Spleen (tissue), 13 donors: ENCODE measurements at places on chromosomes 6 and 20. TPM values are rescaled to one million over a fixed set of nuclear protein-coding genes. Genes with fewer than 3 reads are reported as not detected.

Gene BEND6
- total RNA-seq = 0.26 TPM

Gene VGLL2
- total RNA-seq = not detected

Gene RIPPLY2
- not detected for total RNA-seq

Gene PFDN6
- 35.7 TPM for total RNA-seq

Gene COL12A1
- total RNA-seq = 20.4 TPM

Gene RIPOR3
- total RNA-seq = 11.3 TPM

Gene CTCFL
- not detected for total RNA-seq

Gene WFDC12
- not detected for total RNA-seq

Gene MBOAT1
- 9.1 TPM for total RNA-seq

DNA sequence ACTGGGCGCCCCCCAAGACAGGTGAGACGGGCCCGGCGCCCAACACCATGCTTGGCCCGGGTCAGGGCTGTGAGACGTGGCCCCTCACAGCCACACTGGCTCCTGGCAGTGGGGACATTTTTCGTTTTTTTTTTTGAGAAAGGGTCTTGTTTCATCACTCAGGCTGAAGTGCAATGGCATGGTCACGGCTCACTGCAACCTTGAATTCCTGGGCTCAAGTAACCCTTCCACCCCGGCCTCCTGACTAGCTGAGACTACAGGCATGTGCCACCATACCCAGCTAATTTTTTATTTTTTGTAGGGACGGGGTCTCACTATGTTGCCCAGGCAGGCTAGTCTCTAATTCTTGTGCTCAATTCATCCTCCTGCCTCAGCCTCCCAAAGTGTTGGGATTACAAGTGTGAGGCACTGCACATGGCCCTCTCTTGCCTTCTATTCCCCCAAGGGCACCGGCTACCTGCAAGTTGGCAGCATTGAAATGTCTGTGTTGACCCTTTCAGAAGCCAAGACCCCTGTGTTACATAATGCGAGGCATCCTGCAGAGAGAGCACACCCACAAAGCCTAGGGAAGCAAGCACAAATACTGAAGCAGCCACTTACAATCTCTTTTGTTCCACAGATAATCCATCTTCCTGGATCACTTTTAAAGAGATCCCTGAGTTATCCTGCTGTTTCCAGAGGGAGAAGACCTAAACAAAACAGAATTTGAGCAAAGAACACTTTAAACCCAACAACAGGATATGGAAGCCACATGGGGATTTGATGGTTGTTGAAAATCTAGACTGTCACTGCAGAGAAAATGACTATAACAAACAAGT is 57.5 kb upstream of the SLC4A11 start:
- H3K4me3 ChIP-seq = no peak overlapping the region
- H3K4me1 ChIP-seq = no peaks in the 10 kb centered on the region
- H3K27ac ChIP-seq = no peak overlapping the region
- no peak for DNase-seq
- peaks cover 95% of the 10 kb centered on the region for H3K36me3 ChIP-seq

- H3K4me3 ChIP-seq = peak overlapping the region; percentile 66
- DNase-seq = no peak
- no peaks in the 10 kb centered on the region for H3K36me3 ChIP-seq
- peak overlapping the region; percentile 92 for H3K27ac ChIP-seq
- peaks cover 18% of the 10 kb centered on the region for H3K4me1 ChIP-seq
- H3K27me3 ChIP-seq = no peaks in the 10 kb centered on the region
Observed at GRCh38 chr6:69796073-69796641, 653 bp downstream of the LMBRD1 start.

DNA sequence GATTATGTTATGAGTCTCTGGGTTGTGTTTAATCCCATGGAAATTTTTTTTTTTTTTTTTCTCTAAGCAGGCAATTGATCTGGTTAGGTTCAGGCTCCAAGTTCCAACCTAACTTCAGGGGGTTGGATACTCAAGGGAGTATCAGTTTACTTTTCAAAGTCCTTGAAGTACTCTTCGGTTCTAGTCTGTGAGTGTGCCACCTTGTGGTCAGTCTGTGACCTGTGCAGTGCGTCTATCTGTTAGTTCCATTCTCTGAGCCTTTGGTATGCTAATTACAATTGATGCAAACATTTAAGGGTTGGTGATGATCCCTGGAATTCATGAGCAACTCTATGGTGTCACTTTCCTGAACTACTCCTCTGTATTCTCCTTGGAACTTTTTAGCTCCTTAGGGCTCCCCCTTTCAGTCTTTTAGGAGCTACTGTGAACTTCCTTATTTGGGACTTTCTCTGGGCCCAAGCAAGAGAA is 342.0 kb downstream of the SOX4 start:
- DNase-seq = no peak
- H3K36me3 ChIP-seq = no peaks in the 10 kb centered on the region
- H3K4me3 ChIP-seq = no peak overlapping the region
- H3K4me1 ChIP-seq = no peaks in the 10 kb centered on the region
- no peaks in the 10 kb centered on the region for H3K27me3 ChIP-seq

DNA sequence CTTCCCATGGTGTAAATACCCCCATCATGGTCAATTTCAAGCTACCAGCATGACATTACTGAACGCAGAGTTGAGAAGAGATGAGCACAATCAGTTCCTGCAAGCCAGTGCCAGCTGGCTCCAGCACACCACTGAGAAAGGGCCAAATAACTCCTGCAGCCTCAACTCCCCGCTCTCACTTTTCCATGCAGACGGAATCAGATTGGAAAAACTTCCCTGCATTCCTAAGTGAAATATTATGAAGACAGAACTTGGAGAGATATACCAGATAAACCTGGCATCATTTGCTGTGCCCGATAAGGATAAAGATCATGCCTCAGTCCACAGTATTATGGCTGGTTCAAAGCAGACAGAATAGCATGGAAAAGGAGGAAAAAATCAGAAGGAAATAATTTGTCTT is 56.7 kb downstream of the FILIP1 start:
- H3K27ac ChIP-seq = no peak overlapping the region
- H3K4me3 ChIP-seq = no peak overlapping the region
- no peaks in the 10 kb centered on the region for H3K4me1 ChIP-seq
- DNase-seq = no peak

- no peaks in the 10 kb centered on the region for H3K36me3 ChIP-seq
- no peaks in the 10 kb centered on the region for H3K27me3 ChIP-seq
Observed at GRCh38 chr6:53527249-53527765, 17.6 kb downstream of the GCLC start.

DNA sequence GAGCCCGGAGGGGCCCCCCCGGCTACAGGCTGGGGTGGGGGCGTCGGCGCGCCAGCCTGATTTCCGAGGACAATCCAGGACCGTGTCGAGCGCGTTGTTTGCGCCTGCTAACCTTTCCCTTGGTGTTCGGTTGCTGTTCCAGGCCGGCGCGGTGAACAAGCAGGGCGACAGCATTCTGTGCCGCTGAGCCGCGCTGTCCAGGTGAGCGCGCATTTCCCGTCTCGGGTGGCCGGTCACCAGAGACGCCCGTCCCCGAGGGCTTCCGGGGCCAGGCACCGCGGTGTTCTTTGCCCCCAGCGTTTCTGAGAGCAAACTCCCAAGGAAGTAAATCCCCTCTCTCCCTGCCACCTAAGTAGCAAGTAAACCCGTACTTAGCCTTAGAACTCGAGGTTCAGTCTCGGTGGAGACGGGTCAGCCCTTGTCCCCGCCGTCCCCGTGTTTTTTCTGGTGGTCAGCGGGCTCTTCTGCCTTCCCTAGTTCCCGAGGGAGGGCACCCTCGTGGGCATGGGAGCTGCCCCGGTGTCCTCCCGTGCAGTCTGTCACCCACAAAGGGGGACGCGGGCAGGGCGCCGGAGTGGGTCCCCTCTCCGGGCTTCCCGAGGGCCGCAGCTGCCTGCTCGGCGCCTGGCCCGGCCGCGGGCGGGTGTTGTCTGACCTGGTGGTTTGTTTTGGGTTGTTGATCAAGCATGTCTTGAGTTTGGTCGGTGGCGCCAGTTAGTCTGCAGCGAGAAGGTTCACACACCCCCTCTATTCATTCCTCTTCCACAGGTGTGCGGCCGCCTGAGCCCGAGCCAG is 1.5 kb downstream of the ID4 start:
- H3K4me3 ChIP-seq = peak overlapping the region; percentile 22
- H3K27me3 ChIP-seq = peaks cover 2% of the 10 kb centered on the region
- H3K36me3 ChIP-seq = no peaks in the 10 kb centered on the region
- no peaks in the 10 kb centered on the region for H3K4me1 ChIP-seq

DNA sequence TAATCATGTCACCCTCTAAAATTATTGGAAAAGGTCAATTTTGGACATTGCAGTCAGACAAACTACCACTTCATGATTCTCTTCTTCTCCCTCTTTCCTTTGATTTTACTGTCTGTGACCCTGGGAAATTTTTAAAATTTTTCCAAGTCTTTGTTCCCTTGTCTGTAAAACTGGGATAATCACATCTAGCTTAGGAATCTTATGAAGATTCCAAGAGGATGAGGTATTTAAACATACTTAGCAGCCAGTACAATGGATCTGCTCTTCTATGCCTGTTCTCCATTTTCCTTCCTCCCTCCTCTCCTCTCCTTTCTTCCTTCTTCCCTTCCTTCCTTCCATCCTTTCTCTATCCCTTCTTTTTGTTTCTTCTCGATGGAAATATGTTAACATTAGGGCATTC is 651.6 kb upstream of the MARCKS start:
- no peaks in the 10 kb centered on the region for H3K27me3 ChIP-seq
- H3K4me3 ChIP-seq = no peak overlapping the region
- H3K36me3 ChIP-seq = no peaks in the 10 kb centered on the region
- DNase-seq = no peak

GRCh38 chr6:78492351-78493017 is 374.9 kb upstream of the IRAK1BP1 start:
- H3K4me3 ChIP-seq = no peak overlapping the region
- DNase-seq = no peak
- H3K36me3 ChIP-seq = no peaks in the 10 kb centered on the region
- no peaks in the 10 kb centered on the region for H3K4me1 ChIP-seq

GRCh38 chr6:135883045-135883444 is 31.5 kb downstream of the PDE7B start:
- H3K27ac ChIP-seq = no peak overlapping the region
- H3K4me3 ChIP-seq = no peak overlapping the region
- H3K4me1 ChIP-seq = peaks cover 20% of the 10 kb centered on the region
- DNase-seq = no peak
- H3K36me3 ChIP-seq = no peaks in the 10 kb centered on the region

GRCh38 chr6:168044521-168045130 is 34.4 kb downstream of the FRMD1 start:
- H3K27me3 ChIP-seq = no peaks in the 10 kb centered on the region
- no peaks in the 10 kb centered on the region for H3K36me3 ChIP-seq
- H3K27ac ChIP-seq = no peak overlapping the region
- no peaks in the 10 kb centered on the region for H3K4me1 ChIP-seq
- H3K4me3 ChIP-seq = no peak overlapping the region

DNA sequence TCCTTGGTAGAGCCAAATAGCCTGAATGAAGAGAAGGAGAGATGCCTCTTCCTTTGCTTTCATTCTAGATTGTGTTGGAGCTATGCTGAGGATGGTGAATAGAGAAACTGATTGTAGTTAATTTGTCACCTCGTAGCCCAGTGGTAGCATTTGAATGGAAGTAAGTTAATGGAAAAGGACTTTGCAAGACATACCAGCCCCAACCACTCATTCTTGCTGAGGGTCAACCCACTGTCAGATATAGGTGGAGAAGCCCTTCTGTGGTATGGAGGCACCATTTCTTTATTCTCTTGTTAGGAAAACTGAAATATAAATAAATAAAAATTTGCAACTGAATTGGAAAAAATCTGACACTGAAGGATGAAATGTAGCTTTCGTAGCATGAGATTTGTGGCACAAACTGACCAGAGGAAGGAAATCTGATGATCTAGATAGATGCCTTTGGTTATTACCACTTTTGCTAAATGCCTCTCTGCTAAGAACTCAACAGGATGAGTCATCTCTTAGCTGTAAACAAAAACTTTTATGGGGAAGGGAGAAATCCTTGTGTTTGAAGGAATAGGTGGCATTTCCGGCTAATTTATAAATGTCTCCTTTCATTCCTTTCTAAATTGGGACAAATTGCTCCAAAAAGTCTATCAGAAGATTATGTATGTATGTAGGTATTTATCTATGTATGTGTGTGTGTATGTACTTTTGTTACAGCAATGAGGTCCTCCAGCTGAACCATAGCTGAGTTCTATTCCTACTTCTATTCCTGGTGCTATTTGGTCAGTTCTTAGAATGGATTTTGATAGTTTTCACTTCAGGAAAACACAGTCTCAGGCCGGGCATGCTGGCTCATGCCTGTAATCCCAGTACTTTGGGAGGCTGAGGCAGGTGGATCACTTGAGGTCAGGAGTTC is 76.5 kb upstream of the SUPT3H start:
- no peak overlapping the region for H3K27ac ChIP-seq
- DNase-seq = no peak

DNA sequence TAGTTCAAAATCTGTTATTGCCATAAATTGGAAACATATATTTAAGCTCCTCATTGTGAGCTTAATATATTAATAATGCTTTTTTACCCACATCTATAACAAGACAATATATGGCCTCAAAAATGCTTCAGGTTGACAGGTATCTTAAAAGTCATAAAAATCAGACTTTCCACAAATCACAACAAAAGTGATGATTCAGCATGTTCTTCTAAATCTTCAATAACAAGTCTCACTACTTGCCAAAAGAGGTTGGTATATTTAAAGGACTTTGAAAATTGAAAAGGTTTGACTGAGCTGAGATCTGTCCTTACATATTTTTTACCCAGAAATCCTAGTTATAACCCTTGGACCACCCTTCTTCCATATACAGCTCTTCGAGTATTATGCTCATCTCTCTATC is 41.7 kb downstream of the ASCC3 start:
- no peaks in the 10 kb centered on the region for H3K4me1 ChIP-seq
- H3K27me3 ChIP-seq = no peaks in the 10 kb centered on the region
- H3K27ac ChIP-seq = no peak overlapping the region
- DNase-seq = no peak

- H3K4me1 ChIP-seq = peaks cover 14% of the 10 kb centered on the region
- peak; percentile 91 for DNase-seq
- peaks cover 16% of the 10 kb centered on the region for H3K27me3 ChIP-seq
- H3K27ac ChIP-seq = peak overlapping the region; percentile 55
- peak overlapping the region; percentile 49 for H3K4me3 ChIP-seq
Observed at GRCh38 chr6:28218312-28219248, 6.5 kb upstream of the ZSCAN9 start.

DNA sequence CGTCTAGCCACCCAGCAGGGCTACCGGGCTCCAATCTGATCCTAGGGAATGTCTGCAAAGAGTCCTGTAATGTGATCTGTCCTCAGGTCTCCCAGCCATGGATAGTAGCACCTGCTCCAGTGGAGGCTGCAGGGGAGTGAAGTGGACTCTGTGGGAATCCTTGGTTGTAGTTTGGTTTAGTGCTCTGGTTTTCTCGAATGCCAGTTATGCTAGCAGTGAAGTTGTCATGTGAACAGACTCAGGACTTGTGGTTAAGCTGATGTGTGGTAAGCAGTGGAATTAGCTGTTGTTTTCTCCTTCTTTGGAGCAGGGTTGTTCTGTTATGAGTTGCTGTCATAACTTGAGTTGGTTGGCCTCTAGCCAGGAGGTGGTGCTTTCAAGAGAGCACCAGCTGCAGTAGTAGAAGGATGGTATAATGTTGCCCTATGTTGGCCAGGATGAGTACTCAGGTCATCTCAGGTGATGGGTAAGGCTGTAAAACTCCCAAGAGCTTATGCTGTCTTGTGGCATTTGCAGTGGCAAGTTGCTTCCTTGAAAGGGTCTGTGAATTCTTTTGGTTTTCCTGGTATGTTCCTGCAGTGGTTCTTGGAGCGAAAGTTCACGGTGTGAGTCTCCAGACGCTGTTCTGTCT is 390.2 kb downstream of the UTRN start:
- H3K36me3 ChIP-seq = peaks cover 25% of the 10 kb centered on the region
- no peak for DNase-seq
- no peaks in the 10 kb centered on the region for H3K4me1 ChIP-seq
- H3K27me3 ChIP-seq = no peaks in the 10 kb centered on the region
- no peak overlapping the region for H3K27ac ChIP-seq

GRCh38 chr6:841569-841968 is 148.6 kb upstream of the EXOC2 start:
- no peaks in the 10 kb centered on the region for H3K27me3 ChIP-seq
- no peaks in the 10 kb centered on the region for H3K4me1 ChIP-seq
- H3K36me3 ChIP-seq = no peaks in the 10 kb centered on the region
